ENCODE measurements at places on chromosomes 2 and 18. TPM values are rescaled to one million over a fixed set of nuclear protein-coding genes. Genes with fewer than 3 reads are reported as not detected.

The ESPNL gene
- 1.0 TPM for polyA plus RNA-seq

DNA sequence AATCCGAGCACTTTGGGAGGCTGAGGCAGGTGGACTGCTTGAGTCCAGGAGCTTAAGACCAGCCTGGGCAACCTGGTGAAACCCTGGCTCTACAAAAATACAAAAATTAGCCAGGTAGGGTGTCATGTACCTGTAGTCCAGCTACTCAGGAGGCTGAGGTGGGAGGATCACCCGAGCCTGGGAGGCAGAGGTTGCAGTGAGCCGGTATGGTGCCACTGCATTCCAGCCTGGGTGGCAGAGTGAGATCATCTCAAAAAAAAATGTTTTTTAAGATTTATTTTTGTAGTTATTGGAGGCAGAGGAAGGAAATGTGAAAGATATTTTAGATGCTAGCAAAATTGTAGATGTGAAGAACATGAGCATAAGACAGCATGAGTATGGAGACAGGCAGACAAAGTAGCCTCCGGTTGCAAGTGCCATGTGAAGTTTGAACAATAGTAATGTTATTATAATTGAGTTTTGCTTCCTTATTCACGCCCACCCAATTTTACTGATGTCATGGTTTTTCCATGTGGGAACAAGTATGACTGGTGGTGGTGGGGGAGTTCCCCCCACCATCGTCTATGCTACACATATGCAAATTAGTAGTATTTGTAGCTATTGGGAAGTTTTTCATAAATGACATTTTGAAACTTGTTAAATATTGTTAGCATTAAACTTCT is 18.0 kb downstream of the REL start:
- no peak for DNase-seq

DNA sequence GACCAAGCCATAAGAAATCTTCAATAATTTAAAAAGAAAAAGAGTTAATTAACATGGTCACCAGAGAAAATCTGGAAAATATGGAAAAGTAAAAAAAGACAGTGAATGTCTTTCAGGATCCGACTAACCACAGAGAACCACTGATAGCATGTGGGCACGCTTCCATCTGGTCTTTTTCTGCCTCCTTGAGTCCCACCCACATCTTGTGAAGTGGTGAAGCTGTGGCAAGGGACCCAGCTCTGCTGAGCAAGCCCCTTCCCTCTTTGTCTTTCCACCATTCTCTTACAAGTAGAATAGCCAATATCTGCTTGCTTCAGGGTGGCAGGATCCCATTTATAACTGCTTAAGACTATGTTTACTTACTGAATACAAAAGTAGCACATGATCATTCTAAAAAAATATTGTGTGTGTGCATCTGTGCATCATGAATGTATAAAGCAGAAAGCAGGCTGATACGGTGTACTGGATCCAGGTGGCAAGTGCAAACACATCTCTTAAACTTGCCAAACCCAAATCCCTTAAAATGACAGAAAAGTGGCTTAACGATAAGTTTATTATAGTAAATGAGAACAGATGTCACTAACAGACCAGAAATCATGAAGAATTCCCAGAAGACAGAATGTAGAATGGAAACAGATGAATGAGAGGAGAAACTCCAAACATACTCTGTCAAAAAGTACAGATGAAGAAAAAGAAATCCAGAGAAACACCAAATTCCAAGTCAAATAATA is 52.3 kb downstream of the FOXI3 start:
- no peak for DNase-seq

- DNase-seq, result no peak
Observed at GRCh38 chr2:241870611-241871537, 1.3 kb downstream of the RTP5 start.

GRCh38 chr2:10057231-10058107 is 14.1 kb downstream of the KLF11 start:
- peak; percentile 62 for DNase-seq

- DNase-seq, result no peak
Observed at GRCh38 chr18:5064841-5065370, 132.2 kb downstream of the AKAIN1 start.
